ENCODE measurements at places on chromosomes 6 and 20.

GRCh38 chr6:99739526-99739925, 132.9 kb downstream of the PRDM13 start:
- DNase-seq, result no peak

GRCh38 chr6:100617633-100618350, 153.1 kb upstream of the SIM1 start:
- DNase-seq, result no peak

DNA sequence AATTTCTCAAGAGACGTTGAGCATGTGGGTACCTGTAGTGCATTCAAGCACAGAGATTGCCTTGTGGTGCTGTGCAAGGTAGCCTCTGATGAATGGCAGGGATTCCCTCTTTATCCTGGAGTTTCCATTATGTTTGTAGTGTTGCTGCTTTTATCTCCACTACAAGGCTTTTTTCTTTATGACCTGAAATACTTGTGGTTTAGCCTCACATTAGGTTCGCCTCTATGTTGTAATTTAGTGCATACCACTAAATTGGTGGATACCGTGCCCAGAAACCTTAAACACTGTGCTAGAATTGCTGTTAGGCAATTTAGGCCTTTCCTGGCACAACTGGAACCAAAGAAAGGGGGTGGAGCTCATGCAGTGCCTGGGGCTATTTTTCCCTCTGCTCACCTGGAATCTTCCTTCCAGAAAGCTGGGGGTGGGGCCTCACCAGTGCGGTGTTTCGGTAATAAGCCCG, 76.8 kb downstream of the NCOA7 start:
- no peak for DNase-seq

DNA sequence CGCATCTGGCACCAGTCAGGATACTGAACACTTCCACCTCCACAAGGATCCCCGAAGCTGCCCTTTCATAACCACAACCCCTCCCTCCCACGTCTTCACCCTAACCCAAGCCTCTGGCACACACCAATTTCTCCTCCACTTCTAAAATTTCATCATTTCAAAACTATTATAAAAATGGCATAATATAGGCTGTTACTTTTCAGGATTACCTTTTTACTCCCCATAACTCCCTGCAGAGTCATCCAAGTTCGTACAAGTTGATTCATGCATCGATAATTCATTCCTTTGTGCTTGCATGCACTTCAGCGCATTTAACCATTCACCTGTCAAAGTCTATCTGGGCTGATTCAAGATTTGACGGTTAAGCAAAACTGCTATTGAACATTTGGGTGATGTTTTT, 30.6 kb upstream of the LY86 start:
- no peak for DNase-seq

DNA sequence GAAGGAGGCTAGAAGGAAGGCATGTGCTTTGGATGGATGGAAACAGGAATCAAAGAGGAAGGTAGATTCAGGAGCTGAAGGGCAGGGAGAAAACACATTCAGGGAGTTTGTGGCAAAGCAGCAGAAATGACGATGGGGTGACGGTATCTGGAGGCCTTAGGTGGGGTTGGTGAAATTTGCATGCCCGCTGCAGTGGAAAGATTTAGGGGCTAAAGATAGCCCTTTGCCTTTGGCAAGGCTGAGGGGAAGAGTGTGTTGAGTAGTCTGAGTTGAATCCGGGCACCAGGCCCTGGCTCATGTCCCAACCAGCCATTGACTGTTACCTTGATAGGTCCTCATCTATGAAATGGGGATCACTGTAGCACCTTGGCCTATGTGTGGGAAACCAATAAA, 1.3 kb downstream of the GZF1 start:
- DNase-seq, result no peak

DNA sequence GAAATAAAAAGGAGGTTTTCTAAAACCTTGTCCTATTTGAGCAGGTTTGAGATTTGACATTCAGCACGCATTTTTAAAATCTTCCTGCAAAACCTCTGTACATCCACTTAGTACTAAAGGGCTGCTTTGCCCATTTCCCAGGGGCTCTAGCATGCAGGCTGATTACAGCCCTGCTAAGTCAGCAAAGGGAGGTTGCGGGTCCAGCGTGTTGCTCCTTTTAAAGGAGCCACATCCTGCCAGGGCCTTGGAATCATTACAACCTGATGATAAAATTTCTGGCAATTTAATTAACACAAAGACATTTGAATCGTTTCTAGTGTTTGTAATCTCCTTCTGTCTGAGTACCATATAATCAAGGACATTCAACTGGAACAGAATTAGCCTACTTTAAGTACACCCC, 455.1 kb upstream of the CITED2 start:
- DNase-seq, result no peak

GRCh38 chr6:39527792-39528564, 197.2 kb downstream of the KIF6 start:
- DNase-seq, result no peak

- DNase-seq, result no peak
Observed at GRCh38 chr6:2566048-2566447, 184.7 kb downstream of the MYLK4 start.

GRCh38 chr6:120816794-120817193, 517.5 kb downstream of the TBC1D32 start:
- DNase-seq, result no peak

DNA sequence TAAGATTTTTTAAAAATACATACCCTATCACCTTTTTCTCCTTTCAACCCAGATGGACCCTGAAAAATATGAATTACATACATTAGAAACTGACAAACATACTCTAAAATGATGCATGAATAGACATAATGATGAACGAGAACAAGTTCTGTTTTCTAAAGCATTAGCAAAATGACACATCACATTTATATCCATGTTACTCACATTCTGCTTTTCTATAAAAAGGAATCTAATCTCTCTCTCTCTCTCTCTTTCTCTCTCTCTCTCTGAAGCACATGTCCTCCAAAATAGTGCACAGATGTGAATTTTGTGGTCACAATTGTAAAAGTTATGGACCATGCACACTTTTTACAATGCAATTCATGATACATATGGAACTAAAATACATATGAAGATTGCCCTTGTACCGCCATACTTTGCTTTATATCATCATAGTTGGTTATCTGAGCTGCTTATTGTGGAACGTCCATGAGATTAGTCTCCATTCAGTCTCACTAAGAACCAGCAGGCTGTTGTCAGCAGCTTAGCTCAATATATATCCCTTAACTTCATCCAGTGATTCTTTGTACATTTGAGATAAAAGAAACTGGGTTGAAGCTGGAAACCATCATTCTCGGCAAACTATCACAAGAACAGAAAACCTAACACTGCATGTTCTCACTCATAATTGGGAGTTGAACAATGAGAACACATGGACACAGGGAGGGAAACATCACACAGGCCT, 114.2 kb downstream of the COL12A1 start:
- DNase-seq, result no peak

- DNase-seq, result no peak
Observed at GRCh38 chr6:10373642-10374359, 41.1 kb downstream of the TFAP2A start.

DNA sequence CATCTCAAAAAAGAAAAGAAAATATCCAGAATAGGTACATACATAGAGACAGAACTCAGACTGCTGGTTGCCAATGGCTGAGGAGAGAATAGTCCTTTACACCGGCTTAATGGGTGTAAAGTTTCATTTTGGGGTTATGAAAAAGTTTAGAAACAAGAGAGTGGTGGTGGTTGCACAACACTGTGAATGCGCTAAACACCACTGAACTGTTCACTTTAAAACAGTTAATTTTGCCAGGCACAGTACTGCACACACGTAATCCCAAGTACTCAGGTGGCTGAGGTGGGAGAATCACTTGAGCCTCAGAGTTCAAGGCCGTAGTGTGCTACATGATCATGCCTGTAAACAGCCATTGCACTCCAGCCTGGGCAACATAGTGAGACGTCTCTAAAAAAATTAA, 7.6 kb downstream of the ILRUN start:
- DNase-seq, result no peak

DNA sequence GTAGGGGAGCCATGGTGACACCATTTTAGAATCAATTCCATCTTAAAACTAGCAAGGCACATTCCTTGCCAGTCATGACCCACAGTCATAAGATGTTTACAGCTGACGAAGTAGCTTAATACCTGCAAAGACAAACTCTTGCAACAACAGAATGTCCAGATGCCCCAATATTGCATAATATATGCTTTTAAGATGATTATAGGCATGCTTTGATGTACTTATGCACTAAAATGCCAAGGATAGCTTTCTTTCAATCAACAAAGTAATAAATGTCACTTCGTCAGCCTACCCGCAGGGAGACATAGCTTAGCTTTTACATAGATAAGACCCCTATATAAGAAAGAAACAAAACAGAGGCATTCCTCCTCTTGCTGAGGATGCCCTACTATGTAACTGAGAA, 26.7 kb downstream of the ACSS1 start:
- no peak for DNase-seq

GRCh38 chr20:35920523-35920922, 33.8 kb downstream of the SCAND1 start:
- no peak for DNase-seq

DNA sequence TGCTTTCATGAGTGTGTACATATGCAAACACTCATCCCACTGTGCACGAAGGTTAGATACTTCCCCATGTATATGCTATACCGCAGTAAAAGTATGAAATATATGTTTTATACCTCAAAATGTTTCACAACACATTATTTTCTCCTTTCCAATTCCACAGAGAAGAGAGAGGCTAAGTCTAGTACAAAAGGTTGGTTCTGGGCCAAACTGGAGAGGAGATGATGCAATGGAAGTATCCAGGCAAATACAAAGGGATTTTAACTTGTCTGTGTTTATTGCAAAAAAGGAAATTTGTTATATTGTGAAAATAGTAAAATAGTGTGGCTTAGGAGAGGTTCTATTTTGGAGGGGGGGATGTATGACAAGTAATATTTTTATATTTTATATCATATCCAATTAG, 112.6 kb downstream of the PLCB1 start:
- no peak for DNase-seq

- DNase-seq, result no peak
Observed at GRCh38 chr20:43529051-43529450, 21.6 kb downstream of the L3MBTL1 start.

DNA sequence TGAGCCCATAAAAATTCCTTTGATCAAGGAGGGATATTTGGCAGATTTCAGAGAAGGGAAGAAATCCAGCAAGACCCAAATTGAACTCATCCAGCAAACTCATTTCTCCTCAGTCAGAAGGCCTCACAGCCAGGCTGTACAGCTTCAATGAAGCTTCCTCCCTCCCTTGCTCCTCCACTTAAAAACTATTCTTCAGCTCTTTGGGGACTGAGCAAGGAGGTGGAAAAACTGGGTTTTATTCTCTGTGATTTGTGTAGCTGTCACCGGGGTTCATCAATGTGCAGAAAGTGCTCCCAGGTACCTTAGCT, 158.7 kb upstream of the ZNF184 start:
- no peak for DNase-seq

DNA sequence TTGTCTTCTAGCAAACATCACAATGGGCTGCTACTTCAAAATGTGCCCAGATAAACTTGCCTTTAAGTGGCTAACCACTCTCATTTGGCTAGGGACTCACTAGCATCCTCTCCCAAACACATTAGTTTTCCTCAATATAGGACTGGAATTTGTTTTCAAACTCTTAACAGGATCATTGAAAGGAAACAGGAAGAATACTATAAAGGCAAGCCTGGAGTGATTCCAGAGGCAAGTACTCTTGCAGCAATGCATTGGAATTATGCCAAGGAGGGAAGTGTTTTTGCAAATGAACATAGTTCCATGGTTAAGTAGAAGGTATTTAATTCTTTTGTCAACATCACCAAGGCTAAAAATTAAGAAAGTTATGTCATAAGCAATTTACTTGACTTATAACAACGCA, 12.2 kb downstream of the EPHA7 start:
- no peak for DNase-seq

- DNase-seq, result no peak
Observed at GRCh38 chr20:49377326-49377725, 99.5 kb upstream of the ZNFX1 start.

- no peak for DNase-seq
Observed at GRCh38 chr6:12967686-12968085, 251.1 kb downstream of the PHACTR1 start.

GRCh38 chr6:125831659-125832058, 40.9 kb downstream of the NCOA7 start:
- DNase-seq, result no peak

DNA sequence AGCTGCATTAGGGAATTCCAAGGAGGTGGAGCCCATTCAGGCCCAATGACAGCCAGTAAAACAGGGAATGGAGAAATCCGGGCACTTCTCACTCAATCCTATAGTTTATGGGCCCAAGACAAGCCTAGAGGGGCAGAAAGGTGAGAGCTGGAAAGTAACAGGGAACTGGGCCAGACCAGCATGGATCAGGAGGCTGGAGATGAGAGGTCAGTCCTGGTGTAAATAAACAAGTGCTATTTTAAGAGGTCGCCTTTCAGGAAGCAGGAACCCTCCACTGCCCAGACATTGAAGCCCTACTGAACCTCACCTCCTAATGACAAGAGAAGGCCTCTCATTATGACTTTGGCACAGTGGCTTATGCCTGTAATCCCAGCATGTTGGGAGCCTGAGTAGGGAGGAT, 57.2 kb upstream of the TGM3 start:
- no peak for DNase-seq

DNA sequence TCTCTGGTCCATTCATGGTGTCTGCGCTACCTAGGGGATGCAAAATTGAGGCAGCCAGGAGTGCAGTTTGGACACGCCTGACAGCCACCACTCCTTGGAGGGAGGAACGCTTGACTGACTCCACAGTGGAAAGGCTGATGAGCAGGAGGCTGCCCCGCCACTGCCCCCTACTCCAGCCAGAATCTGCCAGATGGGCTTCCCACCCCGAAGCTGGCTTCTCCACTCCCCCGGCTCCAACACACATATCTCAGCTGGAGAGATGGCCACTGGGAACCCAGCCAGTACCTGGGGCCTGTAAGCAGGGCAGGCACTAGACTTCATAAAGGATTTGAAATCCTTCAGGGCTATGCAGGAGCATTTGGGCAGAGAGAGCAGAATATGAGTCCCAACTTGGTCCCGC, 51.4 kb upstream of the BLCAP start:
- DNase-seq, result no peak

DNA sequence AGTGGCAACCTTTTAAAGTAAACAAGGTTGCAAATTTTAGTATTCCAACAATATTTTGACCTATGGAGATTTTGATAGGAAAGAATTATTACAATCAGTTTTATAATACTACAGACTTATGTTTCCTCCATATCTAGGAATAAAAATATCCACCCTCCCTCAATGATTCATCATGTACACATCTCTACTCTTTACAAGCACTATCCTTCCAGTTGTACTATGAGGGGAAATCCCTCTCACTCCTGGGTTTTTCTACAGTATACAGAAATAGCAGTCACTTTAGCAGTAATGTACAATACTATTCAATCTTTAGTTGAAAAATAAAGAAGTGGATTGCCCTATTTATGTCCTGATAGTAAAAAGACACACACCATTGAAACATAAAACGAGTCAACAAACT, 46.3 kb upstream of the SCML4 start:
- DNase-seq, result no peak

GRCh38 chr20:24934101-24934661, 14.9 kb upstream of the CST7 start:
- no peak for DNase-seq

GRCh38 chr20:53960579-53961272, 109.7 kb downstream of the BCAS1 start:
- no peak for DNase-seq

Measured in activated gamma-delta T cell (primary cell).